RKO (cell line): ENCODE measurements at places on chromosomes 6 and 20.

DNA sequence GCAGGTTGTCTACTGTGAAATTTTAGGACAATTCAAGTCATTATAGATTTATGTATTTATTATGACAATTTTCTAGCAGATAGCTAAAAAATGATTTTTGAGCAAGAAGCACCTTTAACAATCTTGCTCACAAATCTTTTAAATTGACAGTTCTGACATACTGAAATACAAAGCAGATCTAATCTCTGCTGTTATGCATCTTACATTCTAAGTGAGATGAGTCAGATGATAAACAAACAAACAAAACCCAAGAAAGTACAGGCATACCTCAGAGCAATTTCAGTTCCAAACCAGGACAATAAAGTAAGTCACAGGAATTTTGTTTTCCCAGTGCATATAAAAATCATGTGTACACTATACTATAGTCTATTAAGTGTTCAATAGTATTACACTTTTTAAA lies 430.7 kb upstream of the PTCHD4 start:
- DNase-seq = no peak

DNA sequence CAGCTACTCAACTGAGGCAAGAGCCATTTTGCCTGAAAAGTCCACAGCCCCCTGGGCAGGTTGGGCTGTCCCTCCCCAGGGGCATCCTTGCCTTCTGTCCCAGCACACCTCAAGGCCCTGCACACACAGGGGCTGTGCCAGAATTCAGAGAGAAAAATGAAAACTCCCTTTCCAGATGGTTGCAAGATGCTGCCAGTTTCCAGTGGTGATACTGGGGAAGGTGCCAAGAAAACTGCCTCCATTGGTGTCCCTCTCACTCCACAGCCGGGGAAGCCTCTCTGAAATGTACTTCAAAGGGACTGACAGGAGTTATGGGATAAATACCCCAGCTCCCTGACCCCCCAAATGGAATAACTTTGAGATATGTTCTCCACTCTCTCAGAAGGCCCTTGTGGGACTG lies 154.2 kb upstream of the MAFB start:
- no peak for DNase-seq

GRCh38 chr6:25944688-25945574 lies 14.4 kb upstream of the SLC17A2 start:
- DNase-seq = no peak

- DNase-seq = no peak
Measured at GRCh38 chr20:44997668-44998067, 31.4 kb downstream of the STK4 start.

- DNase-seq = no peak
Measured at GRCh38 chr20:43196243-43196642, 6.5 kb upstream of the PTPRT start.

GRCh38 chr20:50569864-50570836 lies 60.0 kb downstream of the PTPN1 start:
- DNase-seq = peak; percentile 38

- peak; percentile 65 for DNase-seq
Measured at GRCh38 chr6:20403766-20404640, 2.3 kb downstream of the E2F3 start.

DNA sequence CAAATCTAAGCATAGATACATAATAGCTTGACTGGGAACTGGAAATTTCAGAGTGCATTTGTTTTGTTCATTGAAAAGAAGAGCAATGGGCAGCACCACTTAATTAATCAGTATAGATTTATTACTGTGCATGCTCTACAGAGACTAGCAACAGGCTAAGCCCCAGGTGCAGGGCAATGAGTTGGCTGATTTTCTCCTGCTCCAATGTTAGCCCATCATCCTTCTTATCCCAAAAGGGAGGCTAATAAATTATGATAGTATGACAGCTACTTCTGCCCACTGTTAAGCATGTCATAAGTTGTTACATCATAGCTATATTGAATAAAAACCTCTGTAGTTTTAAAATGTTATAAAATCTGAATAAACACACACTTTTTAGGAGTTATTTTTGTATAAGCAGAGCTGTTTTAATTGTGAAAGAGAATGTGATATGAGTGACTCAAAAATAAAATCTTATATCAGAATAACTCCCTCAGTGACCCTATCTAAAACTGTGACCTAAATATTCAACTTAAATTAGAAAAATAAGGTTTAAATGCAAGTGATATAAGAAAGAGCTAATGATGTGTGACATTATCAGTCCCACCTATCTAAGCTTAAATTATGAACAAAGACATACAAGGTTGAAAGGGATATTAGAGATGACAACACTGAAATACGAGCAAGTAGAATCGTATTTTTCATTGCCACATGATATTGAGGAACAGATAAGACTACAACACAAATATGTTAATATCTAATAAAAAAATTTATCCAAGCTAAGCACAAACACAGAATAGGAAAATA lies 967.3 kb upstream of the ADGRB3 start:
- DNase-seq = no peak

- no peak for DNase-seq
Measured at GRCh38 chr6:99606656-99607415, at the start of gene PRDM13. PRDM13 (plus strand) TSS chr6:99606833; CDS start chr6:99607035, 202 bp downstream.

GRCh38 chr6:36856277-36856676 lies 17.0 kb upstream of the CPNE5 start:
- DNase-seq = no peak

- no peak for DNase-seq
Measured at GRCh38 chr6:68575765-68576439, 59.2 kb upstream of the ADGRB3 start.

DNA sequence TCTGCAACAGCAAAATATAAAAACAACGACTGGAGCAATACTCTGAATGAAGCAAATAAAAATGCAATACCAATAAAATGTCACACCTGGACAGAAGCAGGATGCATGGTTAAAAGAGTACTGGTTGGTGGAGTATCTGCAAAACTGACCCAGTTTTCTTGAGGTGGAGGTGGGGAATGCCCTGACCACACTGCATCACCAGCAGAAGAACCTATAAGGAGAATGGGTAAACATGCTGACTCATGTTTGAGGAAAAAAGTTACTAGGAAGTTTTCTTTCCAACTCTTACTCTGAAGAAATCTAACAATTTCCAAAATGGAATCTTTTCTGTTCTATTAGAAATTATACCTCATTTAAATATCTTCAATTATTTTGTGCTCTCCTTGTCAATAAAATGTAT lies 43.6 kb downstream of the REPS1 start:
- no peak for DNase-seq

GRCh38 chr6:5672581-5673011 lies 334.1 kb downstream of the NRN1 start:
- DNase-seq = peak; percentile 84
